ENCODE measurements at places on chromosomes 16 and 17.

DNA sequence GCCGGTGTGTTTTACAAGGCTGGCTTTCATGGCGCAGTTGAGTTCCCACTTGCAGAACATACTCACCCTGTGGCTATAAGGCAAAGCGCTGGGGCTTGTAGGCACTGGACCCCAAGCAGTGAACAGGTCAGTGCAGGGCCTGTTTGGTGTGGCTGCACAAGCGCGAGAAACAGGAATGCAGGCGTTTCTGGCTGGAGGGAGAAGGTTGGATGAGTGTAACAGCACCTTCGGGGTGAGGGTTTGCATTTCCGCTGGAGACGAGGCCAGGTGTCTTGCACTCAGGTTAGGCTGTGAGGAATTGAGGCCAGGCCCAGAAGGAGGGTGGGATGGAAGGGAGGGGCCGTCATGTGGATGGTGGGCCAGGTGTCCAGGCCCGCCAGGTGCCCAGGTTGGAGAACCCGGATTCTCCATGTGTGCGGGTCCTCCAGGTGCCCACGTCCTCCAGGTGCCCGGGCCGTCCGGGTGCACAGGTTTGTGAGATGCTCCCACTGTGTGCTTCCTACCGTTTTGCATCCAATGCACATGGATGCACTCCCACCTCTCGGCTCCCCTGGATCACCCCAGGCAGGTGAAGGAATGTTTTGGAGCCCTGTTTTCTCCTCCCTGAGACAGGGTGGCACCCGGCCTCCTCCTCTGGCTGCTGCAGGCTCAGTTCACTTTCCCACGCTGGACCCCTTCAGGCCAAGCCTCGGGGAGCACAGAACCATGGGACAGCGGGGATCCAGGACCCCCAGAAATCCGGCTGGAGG is 46.0 kb downstream of the SLC7A5 start:
- no peak for DNase-seq

DNA sequence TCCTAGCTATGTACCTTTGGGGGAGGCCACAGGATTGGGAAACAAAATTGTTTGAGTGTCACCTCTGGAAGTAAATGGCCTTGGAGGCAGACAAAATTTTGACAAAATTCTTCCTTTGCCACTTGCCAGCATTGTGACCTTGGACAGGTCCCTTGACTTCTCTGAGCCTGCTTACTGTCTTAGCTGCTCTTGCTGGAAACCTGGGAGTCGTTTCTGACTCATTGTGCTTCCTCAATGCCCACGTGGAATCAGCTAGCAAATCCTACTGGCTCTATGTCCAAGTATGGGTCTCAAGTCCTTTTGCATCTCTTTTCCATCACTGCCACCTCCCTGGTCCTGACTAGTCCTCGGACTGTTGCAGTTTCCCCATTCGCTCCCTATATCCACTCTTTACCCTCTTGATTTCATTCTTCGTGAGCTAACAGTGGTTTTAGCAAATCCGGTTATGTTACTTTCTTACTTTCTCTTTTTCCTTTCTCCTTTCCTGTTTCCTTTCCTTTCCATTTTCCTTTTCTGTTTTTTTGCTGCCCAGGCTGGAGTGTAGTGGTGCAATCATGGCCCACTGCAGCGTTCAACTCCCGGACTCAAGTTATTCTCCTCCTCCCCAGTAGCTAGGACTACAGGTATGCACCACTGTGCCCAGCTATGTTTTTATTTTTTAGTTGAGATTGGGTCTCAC is 68.1 kb upstream of the LGALS9 start:
- DNase-seq, result no peak

DNA sequence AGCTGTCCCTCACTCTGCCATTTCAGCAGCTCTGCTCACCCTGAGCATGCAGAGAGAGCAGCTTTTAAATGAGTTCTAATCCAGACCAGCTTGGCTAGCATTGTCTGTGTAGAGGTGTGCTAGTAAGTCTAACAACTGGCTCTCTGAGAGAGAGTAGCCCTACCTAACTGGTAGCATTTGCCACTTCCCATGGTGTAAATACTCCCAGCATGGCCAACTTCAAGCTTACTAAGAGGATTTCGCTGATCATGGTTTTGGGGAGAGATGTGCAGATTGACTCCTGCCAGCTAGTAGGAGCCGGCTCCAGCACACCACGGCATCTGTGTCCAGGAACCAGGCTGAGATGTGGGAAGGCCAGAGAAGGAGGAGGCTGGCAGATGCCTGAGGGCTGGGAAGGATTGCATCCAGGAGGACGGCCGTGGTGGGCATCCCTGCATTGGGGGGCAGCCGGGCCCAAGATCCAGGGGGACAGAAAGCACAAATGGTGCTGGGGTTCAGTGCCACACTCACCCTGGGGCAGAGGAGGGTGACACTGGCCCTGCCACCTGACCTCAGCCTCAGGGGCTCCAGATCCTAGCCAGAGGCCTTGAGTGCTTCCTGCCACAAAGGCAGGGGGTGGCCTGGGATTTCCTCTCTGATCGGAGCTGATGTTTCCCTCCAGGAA is 394.9 kb upstream of the TNRC6C start:
- no peak for DNase-seq

DNA sequence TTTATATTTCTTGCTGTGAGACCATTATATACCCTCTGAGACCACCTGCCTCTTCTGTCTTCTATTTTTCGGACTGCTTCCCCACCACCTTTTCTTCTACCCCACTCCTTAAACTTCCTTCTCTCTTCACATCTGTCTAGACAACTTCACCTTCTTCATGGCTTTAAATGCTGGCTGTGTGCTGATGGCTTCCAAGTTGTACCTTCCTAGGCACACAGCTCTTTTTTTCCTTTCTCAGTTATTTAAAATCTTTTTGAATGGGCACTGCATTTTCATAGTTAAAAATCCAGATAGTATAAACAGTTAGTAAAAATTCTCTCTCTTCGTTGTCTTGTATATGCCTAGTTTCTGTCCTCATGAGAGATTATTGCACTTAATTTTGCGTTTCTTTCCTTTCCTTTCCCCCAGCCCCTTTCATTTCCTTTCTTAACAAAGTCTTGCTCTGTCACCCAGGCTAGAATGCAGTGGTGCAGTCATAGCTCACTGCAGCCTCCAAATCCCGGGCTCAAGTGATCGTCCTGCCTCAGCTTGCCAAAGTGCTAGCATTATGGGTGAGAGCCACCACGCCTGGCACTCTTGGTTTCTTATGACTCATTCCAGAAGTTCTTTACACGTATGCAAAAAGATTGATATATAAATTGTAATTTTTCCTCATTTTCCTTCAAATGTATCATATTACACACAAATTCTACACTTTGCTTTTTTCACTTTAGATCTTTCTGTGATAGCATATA is 114.3 kb downstream of the NPIPB5 start:
- DNase-seq, result no peak

GRCh38 chr17:1298606-1299005 is 19.1 kb downstream of the TRARG1 start:
- DNase-seq, result peak; percentile 28

DNA sequence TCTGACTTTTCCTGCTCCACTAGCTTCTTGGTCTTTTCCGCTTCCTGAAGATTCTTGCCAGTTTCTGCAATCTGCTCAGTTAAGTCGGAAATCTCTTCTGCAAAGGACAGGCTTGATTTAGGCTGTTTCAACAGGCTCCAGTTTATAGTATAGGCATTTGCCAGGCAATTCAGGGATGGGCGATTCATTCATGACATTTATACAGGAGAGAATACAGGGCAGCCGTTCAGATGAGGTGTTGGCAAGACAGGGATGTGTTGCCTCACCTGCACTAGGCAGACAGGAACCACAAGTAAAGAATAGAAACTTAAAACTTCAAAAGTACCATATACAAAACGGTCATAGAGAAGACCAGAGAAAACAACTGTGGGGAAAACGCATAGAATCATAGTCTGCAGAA is 61.7 kb downstream of the MYH13 start:
- no peak for DNase-seq
